ENCODE measurements at places on chromosomes 7 and 10. TPM values are rescaled to one million over a fixed set of nuclear protein-coding genes. Genes with fewer than 3 reads are reported as not detected.

Gene ORAI2
- total RNA-seq = 7.5 TPM

Gene PLEKHS1
- total RNA-seq = not detected

Gene WIPF3
- 0.41 TPM for total RNA-seq

Gene ZEB1
- total RNA-seq = 0.35 TPM

DNA sequence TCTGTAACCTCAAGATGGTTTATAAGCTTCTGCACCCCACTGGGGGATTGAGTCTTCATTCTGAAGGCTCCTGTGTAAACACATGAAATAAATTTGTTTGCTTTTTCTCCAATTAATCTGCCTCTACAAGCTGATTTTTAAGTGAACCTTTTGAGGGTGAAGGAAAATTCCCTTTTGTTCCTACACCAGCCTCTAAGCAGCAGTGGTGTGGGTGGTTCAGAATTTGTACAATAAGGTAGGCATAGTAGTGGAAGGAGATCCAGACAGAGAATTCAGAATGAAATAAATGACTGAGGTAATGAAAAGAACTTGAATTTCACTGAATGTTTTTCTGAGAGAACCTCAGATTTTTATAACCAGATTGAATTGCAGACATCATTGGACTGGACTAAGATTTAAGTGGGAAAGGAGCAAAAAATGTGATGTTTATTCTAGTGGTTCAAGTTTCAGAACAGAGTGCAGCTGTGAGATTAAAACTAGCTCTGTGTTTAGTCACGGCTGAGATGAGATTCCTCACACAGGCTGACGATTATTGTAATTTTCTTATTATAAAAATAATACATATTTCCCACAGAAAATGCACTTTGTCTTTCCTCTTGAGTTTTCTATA, 1162.2 kb downstream of the TYW1 start:
- DNase-seq = no peak

DNA sequence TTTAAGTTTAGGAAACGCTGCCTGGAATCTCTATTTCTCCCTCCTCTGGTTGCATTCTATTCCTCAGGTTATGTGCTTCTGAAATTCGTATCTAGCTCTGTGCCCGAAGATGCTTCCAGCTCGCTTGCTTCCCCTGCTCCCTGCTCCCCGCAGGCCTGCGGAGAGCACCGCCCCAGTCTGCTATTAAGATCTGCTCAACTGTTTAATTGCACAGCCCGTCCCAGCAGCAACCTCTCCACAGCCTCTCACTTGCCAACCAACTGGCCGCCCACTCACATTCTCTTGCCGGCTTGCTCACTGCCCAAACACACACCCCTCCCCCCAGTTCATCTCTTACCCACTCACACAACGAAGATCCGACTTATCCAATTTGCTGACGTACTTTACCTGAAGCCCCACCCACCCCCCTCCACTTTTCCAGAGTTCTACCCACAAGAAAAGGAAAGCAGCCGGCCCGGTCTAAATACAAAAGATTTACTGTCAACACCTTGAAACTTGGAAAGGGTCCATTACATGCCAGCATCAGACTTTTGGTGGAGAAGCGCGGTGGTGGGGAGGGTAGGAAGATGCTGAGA, 167.3 kb upstream of the KLF14 start:
- peak; percentile 79 for DNase-seq

GRCh38 chr10:48817141-48817540, 122.5 kb downstream of the LRRC18 start:
- no peak for DNase-seq

- no peak for DNase-seq
Measured at GRCh38 chr7:27955011-27955410, 215.0 kb downstream of the TAX1BP1 start.

GRCh38 chr10:48231699-48232315, 42.7 kb downstream of the FRMPD2 start:
- DNase-seq = no peak

GRCh38 chr10:121313119-121313875, 284.9 kb downstream of the FGFR2 start:
- DNase-seq = peak; percentile 92

- DNase-seq = no peak
Measured at GRCh38 chr7:99252166-99252895, 20.3 kb upstream of the MYH16 start.

Measured in foreskin keratinocyte (primary cell).